ENCODE measurements at places on chromosomes 2 and 18.

DNA sequence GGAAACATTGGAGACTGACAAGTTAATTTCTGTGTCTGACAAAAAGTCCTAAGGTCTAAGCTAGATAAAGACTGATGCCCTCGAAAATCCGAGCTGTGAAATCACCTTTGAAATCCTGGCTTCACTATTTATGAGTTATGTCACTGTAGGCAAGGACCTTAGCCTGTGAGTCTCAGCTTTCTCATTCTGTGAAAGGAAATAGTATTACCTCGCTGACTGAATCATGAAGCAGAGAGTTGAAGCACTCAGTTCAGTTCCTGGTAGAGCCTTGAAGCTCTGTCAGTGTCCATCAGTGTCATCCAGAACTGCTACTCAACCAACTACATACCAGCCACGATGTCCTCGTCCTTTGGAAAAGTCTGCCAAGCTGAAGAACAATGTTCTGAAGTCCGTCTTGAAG lies 1025.6 kb upstream of the GYPC start:
- no peak for DNase-seq

DNA sequence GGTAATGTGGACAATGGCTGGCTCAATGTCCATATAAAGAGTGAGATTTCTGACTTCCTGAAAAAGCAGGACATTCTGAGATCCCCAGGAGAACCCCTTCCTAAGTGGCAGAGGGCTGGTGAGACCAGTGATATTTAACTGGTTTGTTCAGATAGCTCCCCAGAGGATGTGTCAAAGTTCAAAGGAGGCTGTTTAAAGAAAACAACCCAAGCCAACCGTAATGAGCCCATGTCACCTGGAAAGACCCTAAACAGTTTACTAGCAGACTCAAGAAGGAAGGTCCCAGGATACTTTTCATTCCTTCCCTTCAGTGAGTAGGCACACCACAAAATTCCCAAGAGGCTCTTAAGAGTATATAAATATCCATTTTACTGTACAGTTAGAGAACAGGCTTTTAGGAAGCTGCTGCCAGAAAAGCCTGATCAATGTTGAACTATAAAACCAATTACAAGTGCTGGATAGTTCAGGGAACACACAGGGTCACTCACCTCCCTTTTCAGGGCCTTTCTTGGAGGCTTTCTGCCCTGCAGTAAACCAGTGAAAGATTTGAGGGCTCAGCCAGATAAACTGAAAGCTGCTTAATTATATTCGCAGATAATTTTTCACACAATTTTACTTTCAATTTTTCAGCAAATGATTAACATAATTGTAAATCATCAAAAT lies 293.5 kb downstream of the ASXL3 start:
- no peak for DNase-seq

DNA sequence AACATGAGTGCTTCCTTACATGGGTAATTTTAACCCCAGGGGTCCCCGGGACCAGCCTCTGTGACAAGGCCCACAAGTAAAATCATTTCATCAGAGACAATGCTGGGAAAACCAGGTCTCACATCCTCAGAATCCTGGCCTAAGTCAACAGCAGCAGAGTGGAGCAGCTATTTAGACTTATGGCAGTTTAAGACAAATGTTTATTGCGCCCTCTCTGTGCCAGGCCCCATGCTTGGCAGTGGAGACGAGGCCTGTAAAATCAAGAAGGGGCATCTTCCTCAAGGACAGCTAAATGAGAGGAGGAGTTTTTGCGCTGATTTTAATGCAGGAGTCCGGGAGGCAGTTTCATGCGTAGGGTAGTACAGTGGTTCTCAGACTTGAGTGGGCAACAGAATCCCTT lies 56.0 kb upstream of the ACAA2 start:
- DNase-seq = no peak

- DNase-seq = no peak
These were observed 156.2 kb downstream of the PDE11A start for GRCh38 chr2:177916342-177916741.

- no peak for DNase-seq
These were observed 318.0 kb upstream of the NRP2 start for GRCh38 chr2:205364261-205364660.

- DNase-seq = no peak
These were observed 171.9 kb downstream of the AGAP1 start for GRCh38 chr2:235665661-235666212.

DNA sequence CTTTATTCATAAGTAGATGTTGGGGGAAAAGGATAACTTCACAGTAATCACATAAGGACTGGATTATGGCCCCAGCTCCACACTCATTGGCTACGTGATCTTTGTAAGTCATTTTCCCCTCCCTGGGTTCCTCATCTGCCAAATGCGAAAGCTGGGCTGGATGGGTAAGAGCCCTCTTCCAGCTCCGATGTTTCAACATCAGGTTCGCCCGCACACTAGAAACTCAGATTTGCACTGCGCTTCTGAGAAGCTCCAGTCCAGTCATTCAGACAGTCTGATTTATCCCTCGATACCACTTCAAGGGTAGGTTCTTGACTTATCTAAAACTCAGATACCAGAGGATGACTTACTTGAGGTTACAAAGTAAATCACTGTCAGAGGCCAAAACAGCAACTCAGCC lies 31.0 kb upstream of the RMDN2 start:
- DNase-seq = no peak

Data from RKO (cell line).